ENCODE measurements at places on chromosomes 4 and X.

- DNase-seq, result no peak
Measured at GRCh38 chr4:128718768-128719167, 90.7 kb upstream of the JADE1 start.

GRCh38 chr4:112377171-112377570, 80.0 kb downstream of the ALPK1 start:
- no peak for DNase-seq

DNA sequence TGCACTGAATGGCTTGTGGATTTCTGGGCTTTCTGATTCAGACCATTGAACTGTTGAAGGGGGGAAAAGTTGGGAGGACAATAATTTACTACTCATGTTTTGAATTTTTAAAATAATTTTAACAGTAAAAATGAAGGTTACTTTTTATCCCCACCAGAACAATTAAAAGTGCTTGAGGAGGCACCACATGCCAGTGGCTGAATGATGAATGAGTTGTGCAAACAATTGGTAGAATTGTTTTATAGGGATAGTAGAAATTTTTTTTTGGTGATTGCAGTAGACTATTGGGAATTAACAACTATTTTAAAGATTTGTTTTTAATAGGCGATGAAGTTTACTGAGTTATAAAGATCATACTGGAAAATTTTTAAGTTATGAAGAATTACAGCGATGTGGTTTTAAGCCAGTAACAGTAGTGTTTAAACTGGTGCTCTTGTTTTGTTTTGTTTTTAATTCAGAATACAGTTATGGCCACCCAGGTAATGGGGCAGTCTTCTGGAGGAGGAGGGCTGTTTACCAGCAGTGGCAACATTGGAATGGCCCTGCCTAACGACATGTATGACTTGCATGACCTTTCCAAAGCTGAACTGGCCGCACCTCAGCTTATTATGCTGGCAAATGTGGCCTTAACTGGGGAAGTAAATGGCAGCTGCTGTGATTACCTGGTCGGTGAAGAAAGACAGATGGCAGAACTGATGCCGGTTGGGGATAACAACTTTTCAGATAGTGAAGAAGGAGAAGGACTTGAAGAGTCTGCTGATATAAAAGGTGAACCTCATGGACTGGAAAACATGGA, 2.7 kb downstream of the REST start:
- no peak for DNase-seq

- DNase-seq, result no peak
Measured at GRCh38 chrX:25442499-25442898, 426.7 kb upstream of the ARX start.

DNA sequence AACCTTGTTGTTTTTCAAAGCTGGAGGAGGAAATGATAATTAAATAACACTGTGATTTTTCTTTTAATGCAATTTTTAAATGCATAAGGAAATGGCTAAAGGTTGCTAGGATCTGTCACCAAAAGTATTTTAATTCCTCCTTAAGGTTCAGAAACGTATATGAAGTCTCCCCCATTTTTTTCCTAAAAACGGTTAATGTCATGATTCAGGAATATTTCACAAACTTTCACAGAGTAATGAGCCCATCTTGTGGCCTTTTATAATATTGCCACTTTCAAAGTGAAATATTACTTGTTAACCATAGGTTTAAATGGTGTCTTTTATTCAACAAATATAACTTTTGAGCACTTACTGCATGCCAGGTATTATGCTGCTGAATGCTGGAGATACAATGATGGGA, 99.5 kb upstream of the USP38 start:
- no peak for DNase-seq

DNA sequence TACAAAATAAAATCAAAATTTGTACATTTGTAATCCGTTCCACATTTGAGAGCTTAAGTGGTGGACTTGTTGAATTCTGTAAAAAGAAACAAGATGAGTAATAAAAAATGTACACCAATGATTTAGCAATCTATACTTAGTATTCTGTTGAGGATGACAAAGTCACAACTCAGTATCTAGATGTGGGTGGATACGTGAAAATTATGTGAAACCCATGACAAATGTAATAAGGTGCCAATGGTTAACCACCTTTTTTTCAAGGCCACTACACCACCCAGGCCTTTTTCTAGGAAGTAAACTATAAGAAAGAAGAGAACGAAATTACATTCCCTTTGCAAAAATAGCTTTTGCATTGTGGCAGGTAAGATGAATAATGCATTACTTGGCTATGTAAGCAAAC, 77.0 kb downstream of the ATP8A1 start:
- no peak for DNase-seq

- DNase-seq, result no peak
Measured at GRCh38 chrX:123504630-123505270, 228.1 kb downstream of the THOC2 start.

DNA sequence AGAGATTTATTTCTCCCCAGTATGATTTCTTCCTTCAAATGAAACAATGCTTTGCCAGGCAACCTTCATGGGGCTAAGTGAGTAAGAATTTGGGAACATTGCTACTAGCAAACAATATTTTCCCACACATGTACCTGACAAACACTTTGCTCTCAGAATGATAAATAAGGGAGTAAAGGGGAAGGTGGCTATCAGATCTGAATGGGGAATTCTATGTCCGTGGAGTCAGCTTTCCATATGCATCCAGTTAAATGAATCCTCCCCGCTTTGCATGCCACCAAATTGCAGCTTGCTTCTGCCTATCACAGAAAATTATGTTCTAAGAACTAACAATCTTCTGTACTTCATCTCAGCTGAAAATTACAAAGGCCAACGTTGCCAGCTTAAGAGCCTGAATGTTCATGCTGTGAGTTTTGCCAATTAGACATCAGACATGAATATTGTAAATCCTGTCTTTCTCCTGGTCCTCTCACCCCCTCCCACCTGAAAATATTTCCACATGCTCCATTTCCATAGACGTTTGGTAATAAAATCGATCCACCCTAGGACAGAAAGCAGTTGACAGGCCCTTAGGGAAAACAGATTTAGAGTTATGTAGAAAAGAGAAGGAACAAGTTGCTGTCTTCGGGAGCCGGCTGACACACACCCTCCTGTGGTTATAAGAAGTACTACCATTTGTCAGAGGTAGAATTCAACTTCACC, 6.3 kb downstream of the MEPE start:
- DNase-seq, result no peak

GRCh38 chr4:122073615-122074014, 78.5 kb upstream of the BLTP1 start:
- no peak for DNase-seq

- DNase-seq, result no peak
Measured at GRCh38 chr4:115969756-115970155, 856.3 kb upstream of the NDST4 start.

- DNase-seq, result no peak
Measured at GRCh38 chr4:78362310-78362709, 189.3 kb upstream of the ANXA3 start.

DNA sequence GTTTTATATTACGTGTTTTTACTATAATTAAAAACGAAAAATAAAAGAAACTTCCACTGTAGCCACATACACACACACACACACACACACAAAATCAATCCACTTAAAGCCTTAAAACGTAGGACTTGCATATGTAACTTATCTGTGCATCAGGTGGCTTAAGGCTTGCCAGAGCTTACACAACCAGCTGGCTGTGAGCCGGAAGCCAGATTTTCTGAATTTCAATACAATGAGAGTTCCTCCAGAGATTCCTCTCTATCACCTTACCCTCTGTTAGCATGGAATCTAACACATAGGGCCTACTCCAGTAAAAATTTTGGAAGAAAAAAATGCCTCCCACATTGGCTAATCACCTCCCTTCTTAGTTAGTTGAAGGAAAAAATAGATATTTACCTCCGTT, 27.9 kb upstream of the SLITRK4 start:
- no peak for DNase-seq

- DNase-seq, result no peak
Measured at GRCh38 chr4:182495031-182495430, 251.8 kb downstream of the TENM3 start.

DNA sequence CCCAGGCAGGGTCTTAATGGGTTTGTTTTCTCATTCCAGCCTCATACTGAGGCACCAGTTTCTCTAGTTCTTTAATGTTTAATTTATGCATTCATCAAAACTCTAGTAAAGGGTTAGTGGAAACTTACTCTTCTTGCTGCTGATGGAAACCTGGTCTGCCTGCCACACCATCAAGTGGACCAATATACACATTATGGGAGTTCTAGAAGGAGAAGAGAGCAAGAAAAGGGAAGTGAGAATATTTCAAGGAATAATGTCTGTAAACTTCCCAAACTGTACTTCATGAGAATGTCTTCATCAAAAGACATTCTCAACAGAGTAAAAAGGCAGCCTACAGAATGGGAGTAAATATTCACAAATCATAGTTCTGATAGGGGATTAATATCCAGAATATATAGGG, 20.9 kb upstream of the DHX15 start:
- no peak for DNase-seq

- DNase-seq, result no peak
Measured at GRCh38 chr4:52750819-52751486, at the start of gene ERVMER34-1. Gene ERVMER34-1, minus strand, starts transcription at chr4:52751425. Its CDS starts 5,905 bp downstream, at chr4:52745520.

DNA sequence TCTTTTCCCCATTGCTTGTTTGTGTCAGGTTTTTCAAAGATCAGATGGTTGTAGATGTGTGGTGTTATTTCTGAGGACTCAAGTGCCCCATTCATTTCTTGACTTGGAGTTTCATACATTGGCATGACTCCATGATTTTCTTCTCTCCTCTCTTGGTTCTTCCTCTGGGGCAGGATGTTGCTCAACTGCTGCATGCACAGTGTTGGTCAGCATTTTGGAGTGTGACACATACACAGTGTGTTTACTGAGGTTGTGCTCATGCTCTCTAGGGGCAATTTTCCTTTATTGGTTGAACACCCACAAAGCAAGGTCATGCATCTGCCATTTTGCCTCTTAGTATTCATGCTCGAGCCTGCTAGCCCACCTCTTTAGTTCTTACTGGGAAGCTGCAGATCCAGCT, 1993.8 kb downstream of the ARAP2 start:
- DNase-seq, result no peak

DNA sequence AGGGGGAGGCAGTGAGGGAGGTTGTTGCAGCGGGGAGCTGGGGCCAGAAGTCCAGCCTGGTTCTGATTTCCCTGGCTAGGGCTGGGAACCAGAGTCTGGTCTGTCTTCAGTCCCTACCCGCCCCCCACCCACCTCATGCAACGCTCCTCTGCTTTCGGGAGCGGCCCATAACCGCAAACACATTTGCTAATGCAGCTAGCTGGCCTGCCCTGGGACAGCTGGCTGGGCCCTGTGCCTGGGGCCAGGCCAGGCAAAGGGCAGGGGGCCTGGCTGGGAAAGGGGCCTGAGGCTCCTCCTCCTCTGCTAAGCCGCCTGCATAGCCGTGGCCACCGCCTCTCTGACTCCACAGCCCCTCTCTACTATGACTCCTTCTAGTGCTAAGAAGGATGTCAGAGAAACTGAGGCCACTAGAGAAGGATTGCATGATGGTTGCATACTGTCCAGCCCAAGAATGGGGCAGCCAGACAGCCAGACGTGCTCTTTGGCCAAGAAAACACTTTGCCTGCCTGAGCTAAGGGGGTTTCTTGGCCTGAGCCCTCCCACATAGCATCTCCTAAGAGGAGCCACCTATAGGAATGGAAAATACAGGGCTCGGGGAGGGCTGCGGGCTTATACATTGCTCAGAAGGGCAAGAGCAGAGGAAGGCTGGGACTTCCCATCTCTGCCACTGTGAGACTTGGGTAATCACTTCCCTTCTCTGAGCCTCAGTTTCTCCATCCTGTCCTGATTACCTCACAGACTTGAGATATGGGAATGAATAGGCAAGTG, 76.9 kb downstream of the PJA1 start:
- no peak for DNase-seq

DNA sequence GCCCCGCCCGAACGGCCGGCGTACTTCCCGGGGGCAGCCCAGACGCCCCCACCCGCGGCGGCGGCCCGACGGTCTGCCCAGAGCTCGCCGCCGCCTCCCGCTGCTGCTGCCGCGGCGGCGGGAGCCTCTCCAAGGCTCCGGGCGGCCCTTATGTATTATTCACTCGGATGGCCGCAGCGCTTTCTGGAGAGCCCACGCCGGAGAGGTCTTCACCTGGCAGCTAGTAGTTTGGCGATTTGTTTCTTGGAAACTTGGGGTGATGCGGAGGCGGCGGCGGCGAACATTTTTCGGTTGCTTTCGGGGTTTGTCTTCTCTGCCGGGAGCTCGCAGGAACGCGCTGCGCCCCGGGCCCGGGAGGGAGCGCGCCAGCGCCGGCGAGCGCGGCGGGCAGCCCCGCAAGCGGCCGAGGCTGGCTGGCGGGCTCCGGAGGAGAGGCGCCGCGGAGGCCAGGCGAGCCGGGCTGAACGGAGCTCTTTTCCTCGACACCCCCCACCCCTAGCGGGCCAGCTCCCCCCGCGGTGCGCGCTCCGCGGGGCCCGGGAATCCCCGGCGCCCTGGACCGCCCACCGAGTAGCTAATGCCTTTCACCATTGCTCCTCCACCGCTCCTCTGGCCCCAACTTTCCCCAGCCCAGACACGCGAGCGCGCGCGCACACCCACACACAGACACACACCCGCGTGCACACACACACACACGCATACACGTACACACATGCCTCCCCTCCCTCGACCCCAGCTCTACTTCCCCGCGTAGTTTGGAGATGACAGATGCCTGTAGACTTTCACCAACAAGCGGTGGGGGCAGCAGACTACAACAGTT, 113.5 kb downstream of the DHX15 start:
- peak; percentile 3 for DNase-seq

- no peak for DNase-seq
Measured at GRCh38 chr4:29304595-29304994, 1415.6 kb upstream of the PCDH7 start.

DNA sequence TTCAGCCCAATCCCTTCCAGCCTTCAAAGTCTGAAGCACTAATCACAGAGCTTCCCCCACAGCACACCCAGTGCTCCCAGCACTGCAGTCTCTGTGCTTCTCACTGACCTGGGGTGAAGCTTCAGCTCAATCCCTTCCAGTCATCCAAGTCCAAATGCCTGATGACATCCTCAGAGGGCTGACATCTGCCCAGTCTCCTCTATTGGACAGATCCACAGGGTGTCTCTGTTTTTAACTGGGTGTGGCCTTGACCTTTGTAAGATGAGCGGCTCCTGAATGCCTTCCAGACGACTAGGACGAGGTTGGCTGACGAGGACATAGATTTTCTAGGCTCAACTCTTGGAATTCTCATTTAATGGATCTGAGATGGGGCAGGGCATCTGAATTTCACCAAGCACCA, 7.6 kb upstream of the SLC2A9 start:
- no peak for DNase-seq

DNA sequence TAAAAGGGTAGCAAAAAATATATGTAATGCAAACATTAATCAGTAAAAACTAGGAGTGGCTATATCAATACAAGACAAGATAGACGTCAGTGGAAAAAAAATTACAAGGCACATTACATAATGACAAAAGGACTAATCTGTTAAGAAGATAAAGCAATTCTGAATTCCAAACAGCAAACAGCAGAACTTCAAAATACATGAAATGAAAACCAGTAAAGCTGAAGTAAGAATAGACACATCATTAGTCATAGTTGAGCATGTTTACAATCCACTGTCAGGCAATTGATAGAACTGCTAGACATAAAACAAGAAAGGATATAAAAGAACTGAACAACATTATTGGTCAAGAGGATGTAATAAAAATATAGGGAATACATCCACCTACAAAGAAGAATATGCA, 12.2 kb downstream of the SULT1B1 start:
- DNase-seq, result no peak

GRCh38 chr4:94941706-94942105, 184.0 kb downstream of the BMPR1B start:
- DNase-seq, result no peak

All from activated gamma-delta T cell treated with anti-CD3 and anti-CD28 coated beads, Interleukin-2, amount 50 U/mL, for 16 hours (primary cell).